ENCODE measurements at places on chromosomes 4 and X.
A peak's percentile ranks its signal among the peaks of the same experiment; 100 is the strongest.

- no peak for DNase-seq
These were observed 247.0 kb upstream of the NDST4 start for GRCh38 chr4:115360431-115360830.

DNA sequence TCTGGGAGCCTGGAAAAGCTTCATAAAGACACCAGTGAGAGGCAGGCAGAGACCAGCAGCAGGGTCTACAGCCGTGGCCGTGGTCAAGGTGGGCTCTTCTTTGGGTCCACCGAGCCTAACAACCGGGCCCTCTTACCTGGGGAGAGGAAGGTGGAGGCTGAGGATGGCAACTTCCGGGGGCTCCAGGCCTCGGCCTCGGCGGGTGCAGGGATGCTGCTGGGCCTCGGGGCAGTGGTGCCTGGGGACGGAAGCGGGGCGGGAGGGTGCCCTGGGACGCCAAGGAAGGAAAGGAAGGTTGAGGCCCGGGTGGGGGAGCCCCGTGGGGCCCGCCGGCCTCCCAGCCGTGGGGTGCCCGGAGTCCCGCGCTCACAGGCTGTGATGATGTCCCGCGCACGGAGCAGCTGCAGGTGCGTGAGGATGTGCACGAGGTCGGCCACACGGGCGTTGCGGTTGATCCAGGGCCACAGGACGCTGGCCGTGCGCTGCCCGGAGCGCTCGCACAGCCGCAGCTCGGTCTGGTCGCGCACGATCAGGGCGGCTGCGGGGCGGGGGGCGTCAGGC, 561 bp downstream of the IRAK1 start:
- no peak for DNase-seq

DNA sequence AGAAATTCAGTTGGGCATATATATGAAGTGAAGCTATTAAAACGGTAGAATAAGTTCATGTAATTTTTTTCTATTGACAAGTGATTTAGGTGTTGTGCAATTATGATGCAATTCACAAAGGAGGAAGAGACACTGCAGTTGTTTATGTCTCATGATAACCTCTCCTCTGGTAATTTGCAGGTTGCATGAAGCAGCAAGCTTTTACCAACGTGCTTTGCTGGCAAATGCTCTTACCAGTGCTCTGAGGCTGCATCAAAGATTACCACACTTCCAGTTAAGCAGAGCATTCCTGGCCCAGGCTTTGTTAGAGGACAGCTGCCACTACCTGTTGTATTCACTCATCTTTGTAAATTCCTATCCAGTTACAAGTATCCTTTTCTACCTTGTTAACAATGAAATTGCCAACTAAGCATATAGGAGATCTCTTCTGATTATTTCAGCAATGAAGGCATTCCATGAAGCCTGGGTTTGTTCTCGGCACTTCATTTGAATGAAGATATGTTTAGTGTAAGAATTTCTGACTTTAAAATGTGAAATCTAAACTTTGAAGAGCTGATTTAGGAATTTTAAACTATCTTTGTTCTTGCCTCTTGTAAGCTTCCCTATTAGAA, 3.9 kb downstream of the TMEM33 start:
- no peak for DNase-seq

GRCh38 chr4:149781150-149781549, 34.5 kb downstream of the IQCM start:
- DNase-seq: peak; percentile 88

GRCh38 chrX:105973387-105973739, 65.2 kb downstream of the SERPINA7 start:
- no peak for DNase-seq

DNA sequence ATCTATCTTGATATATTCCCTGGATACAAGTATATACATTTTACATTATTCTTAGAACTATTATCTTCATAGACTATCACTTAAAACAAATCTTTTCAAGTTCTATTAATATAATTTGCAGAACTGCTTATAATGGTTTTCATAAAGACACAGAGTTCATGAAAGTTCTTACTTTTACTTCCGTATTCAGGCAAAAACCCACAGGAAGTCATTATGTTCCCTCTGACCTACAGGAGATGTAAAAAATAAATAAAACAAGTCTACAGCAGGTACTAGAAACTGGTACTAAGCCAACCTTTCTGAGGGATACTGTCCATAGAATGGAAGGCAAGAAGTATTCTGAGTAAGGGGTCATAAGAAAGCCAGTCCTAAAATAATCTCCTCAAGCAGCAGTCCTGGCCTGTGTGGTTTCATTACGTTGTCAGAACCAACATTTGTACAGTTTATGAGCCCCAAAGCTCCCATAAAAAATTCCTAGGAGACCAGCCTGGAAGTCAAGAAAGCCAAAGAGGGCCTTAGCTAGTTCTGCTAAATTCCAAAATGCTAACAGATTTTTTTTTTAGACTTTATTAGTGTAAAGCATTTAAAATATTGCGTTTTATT, 68.6 kb downstream of the CAMK2D start:
- DNase-seq: peak; percentile 46

DNA sequence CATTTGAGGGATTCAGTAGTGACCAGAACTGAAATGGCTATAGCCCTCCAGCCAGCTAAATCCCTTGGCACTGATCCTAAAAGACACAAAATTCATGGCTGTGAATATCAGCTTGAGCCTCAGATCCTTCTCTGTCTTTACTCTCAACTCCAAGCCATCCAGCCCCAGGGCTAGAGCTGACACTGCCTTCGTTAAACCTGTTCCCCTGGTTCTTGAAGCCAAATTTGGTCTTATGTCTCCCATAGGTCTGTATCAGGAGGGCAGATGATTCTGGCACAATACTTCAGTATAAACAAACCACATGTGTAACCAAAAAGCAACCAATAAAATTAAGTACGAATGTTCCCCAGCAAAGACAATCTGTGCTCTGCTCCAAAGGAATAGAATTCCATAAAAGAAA, 78.0 kb downstream of the ANOS1 start:
- no peak for DNase-seq

GRCh38 chr4:123068081-123068480, 145.7 kb upstream of the NUDT6 start:
- peak; percentile 22 for DNase-seq

GRCh38 chr4:16250661-16251365, 24.5 kb upstream of the TAPT1 start:
- DNase-seq: peak; percentile 44

- no peak for DNase-seq
These were observed 53.1 kb downstream of the GAK start for GRCh38 chr4:878796-879728.

DNA sequence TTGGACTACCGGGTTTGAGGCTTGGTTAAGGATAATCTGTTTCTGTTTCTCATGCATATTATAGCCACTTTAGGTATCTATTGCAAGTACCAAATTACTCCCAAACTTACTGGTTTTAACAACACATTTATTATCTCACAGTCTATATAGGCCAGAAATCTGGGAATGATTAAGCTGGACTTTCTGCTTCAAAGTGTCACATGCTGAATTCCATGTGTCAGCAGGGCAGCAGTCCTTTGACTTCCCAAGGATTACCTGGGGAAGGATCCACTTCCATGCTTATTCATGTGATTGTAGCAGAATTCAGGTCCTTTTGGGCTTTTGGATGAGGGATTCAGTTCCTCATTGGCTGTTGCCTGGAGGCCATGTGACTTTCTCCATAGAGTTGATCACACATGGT, 349.0 kb upstream of the TRAM1L1 start:
- DNase-seq: no peak

DNA sequence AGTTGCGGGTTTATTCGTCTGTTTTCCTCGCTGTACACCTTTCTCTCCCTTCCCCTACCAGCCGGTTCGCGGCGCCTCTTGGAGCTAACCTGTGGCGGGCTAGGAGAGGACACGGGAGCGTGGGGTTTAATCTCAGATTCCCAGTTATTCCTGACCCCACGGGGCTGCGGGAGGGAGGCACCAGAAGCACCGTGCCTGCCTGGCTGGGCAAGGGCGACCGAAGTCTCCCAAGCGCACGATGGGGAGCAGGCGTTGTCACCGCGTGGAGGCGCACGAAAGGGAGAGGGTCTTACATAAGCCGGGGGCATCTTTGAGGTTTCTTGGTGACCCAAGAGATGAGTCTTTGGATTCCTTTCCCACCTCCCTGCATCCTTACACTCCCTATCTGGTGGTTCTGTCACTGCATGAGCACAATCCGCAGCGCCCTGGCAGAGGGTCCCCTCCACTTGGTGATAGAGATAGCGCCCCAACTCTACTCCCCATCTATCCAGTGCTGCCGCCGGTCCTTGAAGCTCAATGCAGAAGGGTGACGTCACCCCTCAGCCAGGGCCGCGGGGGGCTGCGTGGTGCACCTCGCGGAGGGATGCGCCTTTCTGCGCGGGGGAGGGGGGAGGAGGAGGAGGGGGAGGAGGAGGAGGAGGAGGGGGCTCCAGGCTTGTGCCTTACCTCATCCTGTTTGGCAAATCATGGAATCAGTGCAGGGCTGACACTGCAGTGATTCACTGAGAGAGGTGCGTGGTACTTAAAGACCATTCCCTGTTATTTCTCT, 793 bp downstream of the TSPAN7 start:
- DNase-seq: no peak

- DNase-seq: no peak
These were observed 58.5 kb upstream of the AGTR2 start for GRCh38 chrX:116111934-116112595.

DNA sequence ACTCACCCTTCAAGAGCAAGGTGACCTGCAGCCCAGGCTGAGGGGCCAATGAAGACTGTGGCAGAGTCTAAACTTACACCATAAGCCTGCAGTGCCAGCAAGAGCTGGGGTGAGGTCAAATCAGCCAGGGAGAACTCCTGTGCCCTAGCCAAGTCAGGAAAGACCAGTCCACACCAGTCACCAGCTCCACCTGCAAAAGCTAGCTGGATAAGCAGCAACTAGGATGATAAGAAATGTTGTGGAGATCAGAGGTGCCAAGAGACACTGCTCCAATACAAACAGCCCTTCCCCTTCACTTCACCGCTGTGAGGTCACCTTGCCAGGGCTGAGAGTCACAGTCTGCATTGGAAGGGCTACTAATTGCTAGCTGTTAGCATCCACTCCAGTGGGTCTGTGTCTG, 31.3 kb downstream of the NIPAL1 start:
- DNase-seq: no peak

- DNase-seq: peak; percentile 2
These were observed 215.0 kb downstream of the HTR2C start for GRCh38 chrX:114798907-114799306.

- no peak for DNase-seq
These were observed 16.4 kb upstream of the KLHL8 start for GRCh38 chr4:87236861-87237260.

DNA sequence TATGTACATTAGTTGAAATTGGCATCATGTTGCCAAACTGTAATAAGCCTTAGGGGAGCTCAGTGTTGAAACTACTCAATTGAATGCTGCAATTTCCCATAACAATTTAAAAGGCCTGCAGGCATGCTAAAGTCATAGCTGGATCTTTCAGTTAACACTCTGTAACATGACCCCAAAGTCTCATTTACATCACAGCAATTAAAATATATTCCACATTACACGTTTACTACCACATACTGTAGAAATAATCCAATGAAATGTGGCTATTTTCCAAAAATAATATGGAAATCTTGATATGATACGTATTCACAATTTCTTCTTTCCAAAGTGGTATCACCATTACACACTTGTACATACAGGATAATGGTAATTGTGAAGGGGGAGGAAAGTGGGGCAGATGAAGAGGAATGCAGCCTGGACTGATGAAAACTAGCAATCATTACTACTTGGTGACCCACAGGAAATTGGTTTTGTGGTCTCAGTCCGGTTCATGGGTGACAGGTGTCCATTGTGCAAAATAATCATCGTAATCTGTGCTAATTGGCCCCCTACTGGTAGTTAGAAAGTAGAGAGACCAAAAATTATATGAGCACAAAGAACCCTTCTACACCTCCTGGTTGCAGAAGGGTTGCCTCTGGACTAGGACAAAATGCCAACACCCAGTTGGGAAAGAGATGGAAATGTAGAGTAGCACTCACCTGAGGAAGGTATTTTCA, 63.7 kb downstream of the TENM3 start:
- DNase-seq: peak; percentile 40

DNA sequence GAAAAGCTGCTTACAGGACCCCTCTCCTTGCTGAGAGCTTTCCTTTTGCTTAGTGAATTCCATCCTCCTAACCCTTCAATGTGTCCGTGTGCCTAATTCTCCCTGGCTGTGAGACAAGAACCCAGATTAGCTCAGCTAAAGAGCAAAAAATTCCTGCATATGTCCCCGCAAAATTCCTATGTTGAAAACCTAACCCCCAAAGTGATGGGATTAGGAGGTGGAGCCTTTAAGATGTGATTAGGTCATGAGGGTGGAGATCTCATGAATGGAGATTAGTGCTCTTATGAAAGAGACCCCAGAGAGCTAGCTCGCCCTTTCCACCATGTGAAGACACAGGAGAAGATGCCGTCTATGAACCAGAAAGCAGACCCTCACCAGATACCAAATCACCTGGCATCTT, 503.0 kb upstream of the DIAPH2 start:
- no peak for DNase-seq

DNA sequence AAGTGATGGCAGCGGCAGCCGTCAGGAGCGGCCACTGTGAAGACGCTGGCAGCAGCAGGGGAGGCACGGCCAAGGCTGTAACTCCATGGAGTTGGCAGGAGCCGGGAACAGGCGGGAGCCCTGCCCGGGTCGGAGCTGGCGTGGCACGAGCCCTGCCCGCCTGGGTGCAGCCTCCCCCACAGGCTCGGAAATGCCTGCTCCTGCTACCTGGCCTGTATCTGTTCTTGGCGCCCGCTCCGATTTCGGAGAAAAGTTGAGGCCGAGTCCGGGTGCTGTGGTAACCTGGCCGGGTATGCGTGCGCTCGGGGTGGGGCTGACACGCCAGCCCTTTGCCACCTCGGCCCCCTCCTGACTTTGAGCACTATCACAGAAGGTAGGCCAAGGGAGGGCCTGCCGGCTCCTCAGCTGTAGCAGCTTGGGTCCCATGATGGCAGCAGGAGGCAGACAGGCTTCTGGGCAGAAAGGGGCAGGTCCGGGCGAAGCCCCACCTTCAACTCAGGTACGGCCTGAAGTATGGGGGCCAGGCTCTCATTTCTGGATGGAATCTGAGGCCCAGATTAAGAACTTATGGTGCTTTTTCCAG, 51.2 kb upstream of the SHISA3 start:
- DNase-seq: no peak

GRCh38 chrX:150475461-150475860, 93.0 kb upstream of the MTM1 start:
- no peak for DNase-seq

GRCh38 chrX:117038918-117039440, 576.2 kb upstream of the CT83 start:
- DNase-seq: no peak

GRCh38 chr4:141642063-141642462, 5.7 kb downstream of the IL15 start:
- no peak for DNase-seq

GRCh38 chr4:8675383-8675782, 82.8 kb downstream of the CPZ start:
- DNase-seq: no peak

- DNase-seq: no peak
These were observed 890 bp upstream of the FREM3 start for GRCh38 chr4:143701365-143701764.

GRCh38 chrX:54561622-54562021, 31.6 kb downstream of the GNL3L start:
- no peak for DNase-seq

Measured in fibroblast of upper back skin (primary cell).